Muscle of leg (tissue), 16 donors: ENCODE measurements at places on chromosomes 6 and 20. TPM values are rescaled to one million over a fixed set of nuclear protein-coding genes. Genes with fewer than 3 reads are reported as not detected.

NOTCH4 gene
- polyA plus RNA-seq, result 24.2 TPM

DNA sequence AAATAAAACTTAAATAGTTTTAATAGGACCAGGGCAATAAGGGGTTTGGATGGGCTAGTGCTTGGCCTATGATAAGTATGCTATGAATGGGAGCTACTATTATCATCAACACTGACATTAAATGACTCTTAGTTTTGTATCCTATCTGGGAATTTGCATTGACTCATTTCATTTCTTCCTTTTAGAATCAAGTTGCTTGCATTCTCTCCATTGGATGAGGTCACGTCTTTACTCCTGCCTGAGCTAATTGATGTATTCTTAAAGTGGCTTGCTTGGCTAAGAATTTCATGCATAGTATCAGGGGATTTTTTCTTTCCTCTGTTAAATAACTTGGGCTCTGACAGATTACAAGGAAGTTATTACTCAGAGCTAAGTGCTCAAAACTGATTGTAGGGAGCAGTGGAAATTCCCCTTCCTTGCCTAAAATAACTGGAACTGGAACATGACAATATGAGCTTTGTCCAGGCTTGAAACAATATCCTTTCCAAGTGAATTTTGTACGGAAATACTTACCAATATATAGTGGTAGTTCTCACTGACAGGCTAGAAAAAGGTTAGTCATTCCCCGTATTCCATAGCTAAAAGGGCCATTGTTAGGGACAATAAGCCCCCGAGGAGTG, 169.9 kb downstream of the BCAS1 start:
- DNase-seq, result peak; percentile 95

GRCh38 chr6:169529931-169530751, 171.7 kb downstream of the WDR27 start:
- peak; percentile 93 for DNase-seq

DNA sequence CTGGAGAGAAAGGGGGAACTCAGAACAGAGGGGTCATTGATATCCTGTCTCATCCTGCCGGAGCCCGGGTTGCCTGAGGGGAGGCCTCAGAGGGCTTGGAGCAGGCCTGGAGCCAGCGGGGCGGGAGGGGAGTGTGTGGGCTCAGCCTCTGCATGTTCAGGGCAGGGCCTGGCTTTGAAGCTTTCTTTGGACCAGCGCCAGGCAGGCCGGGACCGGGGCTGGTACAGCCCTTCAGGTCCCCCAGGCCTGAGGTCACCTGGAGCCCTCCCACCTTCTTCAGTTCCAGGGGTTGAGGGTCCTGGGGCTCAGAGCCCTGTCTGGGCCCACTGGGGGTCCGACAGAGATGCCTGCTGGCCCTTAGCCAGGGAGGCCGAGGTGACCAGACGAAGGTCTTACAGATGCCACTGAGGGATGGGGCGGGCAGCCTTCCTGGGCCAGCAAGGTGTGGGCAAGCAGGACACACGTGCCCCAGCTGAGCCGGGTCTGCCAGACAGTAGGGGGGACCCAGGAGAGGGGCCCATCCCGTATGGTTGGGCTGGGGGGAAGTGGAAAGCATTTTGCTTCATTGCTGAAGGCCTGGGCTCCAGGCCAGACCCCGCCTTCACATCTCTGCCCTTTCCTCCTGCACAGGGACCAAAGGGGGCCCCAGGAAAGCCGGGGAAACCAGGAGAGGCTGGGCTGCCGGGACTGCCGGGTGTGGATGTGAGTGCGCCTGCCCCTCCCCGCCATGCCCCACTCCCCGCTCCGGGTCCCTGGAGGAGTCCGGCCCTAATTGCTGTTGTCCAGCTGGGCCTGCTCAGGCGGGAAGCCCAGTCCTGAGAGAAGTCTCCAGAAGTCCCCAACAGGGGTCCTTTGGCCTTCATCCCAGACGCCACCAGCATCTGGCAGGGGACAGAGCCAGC, 2.0 kb downstream of the COL9A3 start:
- peak; percentile 84 for DNase-seq
